Sciatic nerve (tissue), 2 donors: ENCODE measurements at places on chromosomes 5 and 9. TPM values are rescaled to one million over a fixed set of nuclear protein-coding genes. Genes with fewer than 3 reads are reported as not detected.

Gene IL13
- total RNA-seq, result not detected

Gene CCL28
- 10.4 TPM for total RNA-seq

Gene MARCOL
- total RNA-seq, result not detected

Gene TMEM267
- total RNA-seq, result 12.1 TPM

DNA sequence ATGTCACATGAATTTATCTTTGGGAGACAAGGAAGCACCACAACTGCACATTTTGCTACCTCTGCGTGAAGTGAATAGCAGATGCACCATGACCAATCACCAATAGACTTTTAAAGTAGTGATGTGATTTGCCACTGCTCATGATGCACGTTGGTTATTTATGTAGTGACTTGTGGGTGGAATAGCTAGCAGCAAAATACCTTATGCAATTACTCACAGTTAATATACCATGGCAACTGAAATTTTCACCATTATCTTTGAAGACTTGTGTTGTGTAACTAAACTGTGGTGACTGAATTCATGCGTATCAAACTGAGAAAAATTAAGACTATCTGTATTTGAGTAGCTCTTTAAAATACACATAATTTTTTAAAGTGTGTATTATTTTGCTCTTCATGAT is 46.2 kb upstream of the TUSC1 start:
- no peak for DNase-seq

GRCh38 chr9:92746567-92747458 is 17.8 kb downstream of the BICD2 start:
- peak; percentile 42 for DNase-seq

- DNase-seq, result no peak
Measured at GRCh38 chr9:38053697-38054461, 15.1 kb downstream of the SHB start.

DNA sequence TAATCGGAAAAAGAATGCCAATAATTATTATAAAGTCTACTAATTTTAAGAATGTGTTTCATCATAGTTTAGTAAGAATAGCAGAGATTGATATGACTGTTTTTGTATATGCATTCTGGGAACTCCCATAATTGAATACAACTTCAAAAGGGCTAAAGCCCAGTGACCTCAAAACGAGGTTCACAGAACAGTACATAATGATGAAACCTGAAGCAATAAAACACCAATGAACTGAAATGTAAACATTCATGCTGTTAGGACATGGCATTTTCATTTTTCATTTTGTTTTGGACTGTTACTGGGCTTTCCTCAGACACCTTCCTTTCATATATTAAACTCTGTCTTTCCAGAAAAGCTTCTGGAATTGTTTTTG is 684 bp upstream of the JMY start:
- no peak for DNase-seq
